ENCODE measurements at places on chromosomes 3 and 15.

- H3K27ac ChIP-seq, result no peak overlapping the region
- no peak for DNase-seq
- peaks cover 25% of the 10 kb centered on the region for H3K27me3 ChIP-seq
These were observed 5.3 kb downstream of the CHST2 start for GRCh38 chr3:143124601-143125520.

- no peak for DNase-seq
- no peaks in the 10 kb centered on the region for H3K4me1 ChIP-seq
- no peaks in the 10 kb centered on the region for H3K36me3 ChIP-seq
These were observed 40.1 kb upstream of the PSMD6 start for GRCh38 chr3:64063207-64063982.

DNA sequence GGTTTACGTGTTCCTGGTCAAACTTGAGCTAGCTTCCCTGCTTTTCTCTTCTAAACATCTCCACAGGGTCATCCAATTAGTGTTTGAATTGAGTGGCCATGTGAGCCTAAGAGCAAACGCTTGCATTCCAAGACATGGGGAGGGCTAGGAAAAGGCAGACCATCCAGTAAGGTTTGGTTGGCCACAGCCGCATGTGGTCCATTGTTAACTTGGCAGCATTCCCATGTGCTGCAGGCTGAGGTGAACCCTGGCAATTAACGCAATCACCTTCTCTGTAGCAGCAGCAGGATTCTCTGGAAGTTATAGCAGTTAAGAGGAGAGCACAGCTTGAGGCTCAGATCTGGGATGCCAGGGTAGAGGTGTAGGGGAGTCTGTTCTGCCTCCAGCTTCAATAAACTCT is 502.2 kb upstream of the LMCD1 start:
- H3K4me3 ChIP-seq, result no peak overlapping the region
- DNase-seq, result no peak
- no peaks in the 10 kb centered on the region for H3K27me3 ChIP-seq
- H3K27ac ChIP-seq, result no peak overlapping the region

DNA sequence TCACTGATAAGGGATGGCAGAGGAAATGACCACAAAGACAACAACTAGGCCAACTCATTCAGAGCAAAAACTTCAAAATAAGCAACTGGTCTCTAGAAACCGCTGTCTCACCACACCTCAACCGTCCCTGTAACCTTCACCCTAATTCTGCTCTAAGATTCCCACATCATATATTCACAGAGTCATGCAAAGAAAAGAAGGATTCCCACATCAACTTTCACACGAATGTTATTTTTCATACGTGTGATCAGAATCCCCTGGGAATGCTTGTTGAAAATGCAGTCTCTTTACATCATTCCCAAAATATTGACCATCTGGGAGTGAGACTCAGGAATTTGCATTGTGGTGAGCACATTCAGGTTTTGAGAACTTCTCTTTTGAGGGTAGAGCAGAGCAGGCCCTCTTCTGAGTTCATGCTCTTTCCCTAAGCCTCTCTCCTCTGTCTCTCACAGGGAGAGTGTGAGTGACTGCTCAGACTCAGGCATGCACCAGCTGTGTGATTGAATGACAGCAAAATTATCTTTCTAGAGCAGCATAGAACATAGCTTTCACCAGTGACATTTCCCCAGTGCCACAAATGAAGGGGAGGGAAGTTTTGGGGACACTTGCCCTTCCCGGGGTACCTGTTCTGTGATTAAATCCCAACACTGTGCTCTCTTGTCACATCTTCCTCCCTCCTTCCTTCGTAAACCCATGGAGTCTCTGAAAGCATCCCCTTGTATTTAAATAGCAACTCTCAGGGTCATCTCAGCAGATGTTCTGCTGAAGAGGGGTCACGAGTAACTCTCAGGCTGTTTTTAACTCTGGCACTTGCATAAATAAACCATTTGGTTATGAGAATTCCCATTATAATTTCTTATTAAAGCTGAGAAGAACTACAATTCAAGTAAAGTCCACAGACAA is 170.9 kb downstream of the PLCL2 start:
- H3K4me1 ChIP-seq, result no peaks in the 10 kb centered on the region
- no peak overlapping the region for H3K4me3 ChIP-seq
- H3K36me3 ChIP-seq, result no peaks in the 10 kb centered on the region

DNA sequence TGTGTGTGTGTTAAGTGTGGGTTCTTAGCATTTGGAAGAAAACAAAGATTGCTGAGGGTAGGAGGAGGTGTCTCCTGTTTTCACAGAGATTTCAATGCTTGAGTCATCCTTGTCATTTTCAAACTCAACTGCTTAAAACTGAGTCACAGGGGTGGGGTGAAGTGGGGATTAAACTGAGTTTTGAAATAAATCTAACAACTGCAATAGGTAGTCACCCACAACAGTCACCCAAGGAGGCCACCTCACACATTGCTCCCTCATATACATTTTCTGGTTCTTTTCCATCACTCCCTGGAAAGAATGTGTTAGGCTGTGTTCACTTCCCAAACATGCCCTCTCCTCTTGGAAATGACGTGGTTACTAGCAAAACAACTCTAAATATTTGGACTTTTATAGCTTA is 187.7 kb upstream of the CMC1 start:
- no peak overlapping the region for H3K4me3 ChIP-seq
- H3K36me3 ChIP-seq, result no peaks in the 10 kb centered on the region
- no peaks in the 10 kb centered on the region for H3K27me3 ChIP-seq
- no peak for DNase-seq
- H3K27ac ChIP-seq, result no peak overlapping the region

Measured in transverse colon (tissue), 4 donors.